ENCODE measurements at places on chromosomes 4 and X. TPM values are rescaled to one million over a fixed set of nuclear protein-coding genes. Genes with fewer than 3 reads are reported as not detected.

GRCh38 chrX:331151-331824, 12.7 kb upstream of the GTPBP6 start:
- DNase-seq: no peak
- H3K4me1 ChIP-seq: no peaks in the 10 kb centered on the region
- H3K36me3 ChIP-seq: no peaks in the 10 kb centered on the region
- peak overlapping the region; percentile 16 for H3K4me3 ChIP-seq
- H3K27me3 ChIP-seq: peaks cover 15% of the 10 kb centered on the region

- DNase-seq: no peak
- no peaks in the 10 kb centered on the region for H3K36me3 ChIP-seq
- H3K27me3 ChIP-seq: no peaks in the 10 kb centered on the region
- no peak overlapping the region for H3K4me3 ChIP-seq
- peak overlapping the region; percentile 59 for H3K27ac ChIP-seq
- H3K4me1 ChIP-seq: no peaks in the 10 kb centered on the region
Observed at GRCh38 chr4:14856062-14856933, 146.0 kb upstream of the CPEB2 start.

- no peaks in the 10 kb centered on the region for H3K4me1 ChIP-seq
- peak overlapping the region; percentile 66 for H3K27ac ChIP-seq
Observed at GRCh38 chrX:13938051-13938828, 91.5 kb downstream of the GEMIN8 start.

Gene HSFX1
- total RNA-seq: 2.0 TPM

DNA sequence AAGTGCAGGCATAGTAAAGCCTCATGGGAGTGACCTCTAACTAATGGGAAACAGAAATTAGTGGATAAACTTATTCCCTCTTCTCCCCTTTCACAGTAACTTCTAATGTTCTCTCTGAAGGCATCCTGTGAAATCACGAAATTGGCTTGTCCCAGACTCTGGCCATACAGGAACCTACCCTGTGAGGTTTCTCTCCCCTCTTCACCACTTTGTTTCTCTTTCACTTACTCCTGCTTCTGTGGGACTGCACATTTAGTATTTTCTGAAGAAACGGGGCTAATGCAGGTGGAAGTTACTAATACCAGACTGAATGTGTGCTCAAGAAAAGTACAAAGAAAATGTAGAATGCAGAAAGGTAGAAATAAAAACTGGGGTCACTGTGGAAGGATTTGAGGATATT, 20.0 kb downstream of the ZNF330 start:
- H3K27me3 ChIP-seq: no peaks in the 10 kb centered on the region
- H3K36me3 ChIP-seq: no peaks in the 10 kb centered on the region
- DNase-seq: no peak
- no peaks in the 10 kb centered on the region for H3K4me1 ChIP-seq
- no peak overlapping the region for H3K4me3 ChIP-seq
- H3K27ac ChIP-seq: no peak overlapping the region

- no peaks in the 10 kb centered on the region for H3K4me1 ChIP-seq
- no peak overlapping the region for H3K27ac ChIP-seq
- no peak overlapping the region for H3K4me3 ChIP-seq
- no peak for DNase-seq
Observed at GRCh38 chr4:2742081-2742822, 13.9 kb downstream of the TNIP2 start.

Gene RASSF6
- not detected for total RNA-seq

- no peak overlapping the region for H3K4me3 ChIP-seq
- no peak for DNase-seq
- H3K36me3 ChIP-seq: no peaks in the 10 kb centered on the region
- no peaks in the 10 kb centered on the region for H3K27me3 ChIP-seq
- no peaks in the 10 kb centered on the region for H3K4me1 ChIP-seq
- H3K27ac ChIP-seq: no peak overlapping the region
Observed at GRCh38 chrX:14389682-14390081, 139.7 kb upstream of the GLRA2 start.

Gene GNRHR
- not detected for total RNA-seq

Gene GAGE12F
- not detected for total RNA-seq

Gene CENPI
- 0.88 TPM for total RNA-seq

- H3K4me3 ChIP-seq: no peak overlapping the region
- H3K4me1 ChIP-seq: no peaks in the 10 kb centered on the region
- no peaks in the 10 kb centered on the region for H3K36me3 ChIP-seq
- DNase-seq: no peak
- H3K27ac ChIP-seq: no peak overlapping the region
- peaks cover 29% of the 10 kb centered on the region for H3K27me3 ChIP-seq
Observed at GRCh38 chrX:23195761-23196160, 138.9 kb upstream of the PTCHD1 start.

- H3K4me1 ChIP-seq: no peaks in the 10 kb centered on the region
- no peak for DNase-seq
- H3K4me3 ChIP-seq: no peak overlapping the region
- no peaks in the 10 kb centered on the region for H3K27me3 ChIP-seq
- no peak overlapping the region for H3K27ac ChIP-seq
- no peaks in the 10 kb centered on the region for H3K36me3 ChIP-seq
Observed at GRCh38 chr4:109798866-109799265, 2.9 kb downstream of the CFI start.

Gene LONRF3
- total RNA-seq: 15.1 TPM

DNA sequence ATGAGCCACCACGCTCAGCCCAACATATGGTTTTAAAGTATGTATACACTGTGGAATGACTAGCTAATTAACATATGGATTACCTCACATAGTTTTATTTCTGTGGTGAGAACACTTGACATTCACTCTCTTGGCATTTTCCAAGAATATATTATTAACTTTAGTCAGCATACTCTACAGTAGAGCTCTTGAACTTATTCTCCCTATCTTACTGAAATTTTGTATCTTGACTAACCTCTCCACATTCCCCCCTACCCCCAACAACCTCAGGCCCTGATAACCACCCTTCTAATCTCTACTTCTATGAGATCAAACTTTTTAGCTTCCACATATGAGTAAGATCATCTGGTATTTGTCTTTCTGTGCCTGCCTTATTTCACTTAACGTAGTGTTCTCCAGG, 38.6 kb upstream of the AGA start:
- no peaks in the 10 kb centered on the region for H3K4me1 ChIP-seq
- no peak overlapping the region for H3K27ac ChIP-seq
- no peak overlapping the region for H3K4me3 ChIP-seq
- no peak for DNase-seq

- DNase-seq: no peak
- no peak overlapping the region for H3K27ac ChIP-seq
- no peak overlapping the region for H3K4me3 ChIP-seq
- H3K36me3 ChIP-seq: no peaks in the 10 kb centered on the region
Observed at GRCh38 chr4:86019362-86019761, 340.5 kb downstream of the MAPK10 start.

DNA sequence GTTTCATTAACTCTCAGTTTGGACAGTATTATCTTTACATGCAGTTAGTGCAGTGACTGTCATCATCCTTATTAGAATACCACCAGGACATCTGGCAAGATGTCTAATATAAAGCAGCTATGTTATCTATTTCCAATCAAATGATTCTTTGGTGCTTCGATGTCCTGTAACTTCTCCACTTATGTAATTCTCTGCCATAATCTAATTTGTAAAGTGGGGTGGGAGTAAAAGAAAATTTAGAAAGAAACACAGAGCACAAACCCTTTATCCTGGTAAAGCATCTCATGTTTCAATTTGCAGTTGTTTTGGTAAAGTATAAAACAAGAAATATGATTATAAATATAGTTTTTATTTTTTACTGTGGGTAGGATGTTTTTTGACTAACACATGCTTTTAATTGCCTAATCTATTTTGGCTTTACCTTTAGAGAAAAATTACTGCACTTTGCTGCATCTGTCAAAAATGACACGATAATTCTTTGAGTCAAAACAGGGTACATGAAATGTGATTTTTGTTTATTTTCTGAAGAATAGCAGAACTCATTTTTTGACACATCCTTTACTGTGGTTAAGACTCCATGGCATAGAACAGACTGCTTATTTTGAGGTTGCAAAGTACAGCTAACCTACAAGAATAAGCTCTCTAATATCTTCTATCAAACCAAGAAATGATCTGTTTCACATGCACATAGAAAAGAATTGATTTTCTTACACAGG, 382.9 kb downstream of the RPA4 start:
- H3K27ac ChIP-seq: no peak overlapping the region
- H3K4me1 ChIP-seq: no peaks in the 10 kb centered on the region

GRCh38 chrX:105765691-105766090, 56.6 kb upstream of the NRK start:
- no peaks in the 10 kb centered on the region for H3K36me3 ChIP-seq
- DNase-seq: no peak
- no peaks in the 10 kb centered on the region for H3K27me3 ChIP-seq
- no peak overlapping the region for H3K27ac ChIP-seq
- no peaks in the 10 kb centered on the region for H3K4me1 ChIP-seq

Gene PTTG2
- total RNA-seq: not detected

GRCh38 chrX:38409289-38409688, 56.9 kb downstream of the OTC start:
- no peak overlapping the region for H3K27ac ChIP-seq
- no peaks in the 10 kb centered on the region for H3K4me1 ChIP-seq
- DNase-seq: no peak
- peaks cover 37% of the 10 kb centered on the region for H3K27me3 ChIP-seq
- no peaks in the 10 kb centered on the region for H3K36me3 ChIP-seq

- H3K27me3 ChIP-seq: no peaks in the 10 kb centered on the region
- no peak overlapping the region for H3K4me3 ChIP-seq
- no peak for DNase-seq
- H3K36me3 ChIP-seq: no peaks in the 10 kb centered on the region
- H3K27ac ChIP-seq: no peak overlapping the region
- H3K4me1 ChIP-seq: no peaks in the 10 kb centered on the region
Observed at GRCh38 chrX:75276666-75277065, 2.8 kb downstream of the UPRT start.
